GM23248 (cell line): ENCODE measurements at places on chromosomes 7 and 10. TPM values are rescaled to one million over a fixed set of nuclear protein-coding genes. Genes with fewer than 3 reads are reported as not detected.

DNA sequence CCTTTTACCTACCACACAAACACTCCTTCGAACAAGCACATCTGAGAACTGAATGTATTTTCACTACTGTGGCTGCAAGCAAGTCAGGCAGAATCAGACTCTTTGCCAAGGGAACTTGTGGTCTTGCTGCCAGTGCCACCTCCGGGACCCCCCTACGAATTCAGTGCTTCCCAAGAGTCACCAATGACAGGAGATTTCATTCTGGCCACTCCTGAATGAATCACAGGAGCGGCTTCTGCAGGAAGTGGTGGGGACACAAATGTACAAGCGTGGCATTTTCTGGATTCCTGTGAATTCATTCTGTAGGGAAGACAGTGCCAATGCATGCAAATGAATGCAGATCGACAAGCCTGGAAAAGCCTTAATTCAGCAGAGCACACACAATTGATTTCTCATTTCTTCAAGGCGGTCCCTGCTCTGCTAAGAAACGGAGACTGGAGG, 161.2 kb downstream of the CAMK1D start:
- DNase-seq = no peak

FAM180A gene
- polyA plus RNA-seq = 50.3 and 52.5 TPM in 2 replicates

- peak; percentile 55 for DNase-seq
Measured at GRCh38 chr10:17226891-17227303, 1.1 kb upstream of the VIM start.

CCAR1 gene
- 53.0 and 53.2 TPM in 2 replicates for polyA plus RNA-seq

DNA sequence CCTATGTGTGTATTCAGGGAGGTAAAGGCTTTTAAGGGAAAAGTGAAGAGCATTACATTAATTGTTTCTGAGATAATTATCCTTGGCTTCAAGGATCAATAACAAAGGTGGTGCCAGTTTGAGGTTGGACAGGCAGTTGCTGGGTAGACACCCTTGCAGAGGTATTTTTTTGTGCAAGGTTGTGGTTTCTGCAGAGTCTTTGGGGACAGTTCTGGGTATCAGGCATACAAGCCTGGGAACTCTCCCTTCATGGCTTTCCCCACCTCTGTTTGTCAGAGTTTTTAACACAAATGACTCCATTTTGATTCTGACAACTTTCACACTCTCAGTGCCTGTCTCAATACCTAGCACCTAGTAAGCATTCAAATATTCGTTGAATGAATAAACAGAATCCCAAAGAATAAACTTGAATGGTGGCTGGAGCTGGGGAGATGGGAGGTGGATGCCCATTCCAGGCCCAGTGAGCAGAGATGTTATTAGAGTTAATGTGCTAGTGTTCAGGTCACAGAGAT, 7.4 kb upstream of the OSBPL3 start:
- DNase-seq = no peak
